GM12865 (cell line): ENCODE measurements at places on chromosomes 4 and X.

GRCh38 chr4:145171911-145172310 lies 8.5 kb downstream of the OTUD4 start:
- no peak for DNase-seq

DNA sequence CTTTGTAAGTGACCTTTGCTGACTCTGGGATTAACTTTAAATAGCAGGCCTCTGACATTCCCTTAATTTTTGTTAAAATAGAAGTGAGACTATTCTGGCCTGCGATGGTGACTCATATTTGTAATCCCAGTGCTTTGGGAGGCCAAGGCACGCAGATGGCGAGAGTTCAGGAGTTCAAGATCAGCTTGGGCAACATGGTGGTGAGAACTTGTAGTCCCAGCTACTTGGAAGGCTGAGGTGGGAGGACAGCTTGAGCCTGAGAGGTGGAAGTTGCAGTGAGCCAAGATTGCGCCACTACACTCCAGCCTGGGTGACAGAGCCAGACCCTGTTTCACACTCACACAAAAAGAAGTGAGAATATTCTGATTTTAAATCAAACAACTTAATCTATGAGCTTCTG lies 27.3 kb downstream of the ZNF330 start:
- no peak for DNase-seq

GRCh38 chr4:123616951-123617461 lies 220.4 kb downstream of the SPRY1 start:
- no peak for DNase-seq

DNA sequence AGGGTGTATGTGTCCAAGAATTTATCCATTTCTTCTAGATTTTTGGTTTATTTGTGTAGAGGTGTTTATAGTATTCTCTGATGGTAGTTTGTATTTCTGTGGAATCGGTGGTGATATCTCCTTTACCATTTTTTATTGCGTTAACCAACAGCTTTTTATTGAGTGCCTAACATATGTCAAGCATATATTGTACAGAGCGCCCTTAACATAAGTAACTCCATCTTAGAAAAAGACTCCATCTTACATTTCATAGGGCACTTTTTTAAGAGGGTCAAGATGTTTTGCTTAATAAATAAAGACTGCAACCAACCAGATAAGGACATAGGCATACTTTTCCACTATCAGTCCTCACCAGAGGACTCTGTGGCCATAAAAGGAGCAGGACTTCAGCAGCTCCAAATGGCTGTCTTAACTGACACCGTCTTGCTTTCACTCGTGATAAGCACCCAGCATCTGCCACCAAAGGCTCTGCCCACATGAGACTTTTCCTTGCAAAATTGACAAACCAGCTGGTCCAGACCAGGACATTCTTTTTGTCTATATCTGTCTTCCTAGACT lies 75.0 kb downstream of the HS6ST2 start:
- DNase-seq: no peak

GRCh38 chr4:80831383-80832361 lies 198.8 kb upstream of the BMP3 start:
- no peak for DNase-seq

DNA sequence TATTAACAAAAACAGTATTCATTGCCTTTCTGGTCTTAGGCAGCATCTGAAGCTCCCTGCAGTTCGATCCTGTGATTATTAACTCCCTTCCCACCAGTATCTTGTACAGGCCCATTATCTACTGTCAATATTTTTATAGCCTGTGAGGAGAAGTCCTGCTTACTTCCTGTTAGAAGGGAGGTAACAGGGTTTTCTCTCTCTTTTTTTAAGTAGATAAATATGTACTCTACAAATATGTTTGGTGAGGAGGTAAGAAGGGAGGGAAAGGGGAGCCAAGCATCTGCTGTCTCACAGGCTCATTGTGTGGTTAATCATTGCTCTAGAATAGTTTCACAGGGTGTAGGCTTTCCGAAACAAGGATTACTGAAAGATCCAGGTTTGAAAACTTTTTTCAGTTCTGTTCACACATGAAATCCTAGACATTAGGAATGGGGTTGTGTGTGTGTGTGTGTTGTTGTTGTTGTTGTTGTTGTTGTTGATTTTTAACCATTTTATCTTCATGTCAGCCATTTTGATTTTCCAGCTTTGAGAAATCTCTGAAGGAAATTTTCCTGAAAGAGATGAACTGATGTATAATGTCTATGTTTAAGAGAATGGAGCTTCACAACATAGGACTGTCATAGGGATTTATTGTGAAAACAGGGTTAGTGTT lies 14.2 kb downstream of the ATOH1 start:
- no peak for DNase-seq
